Left kidney (tissue), 8 donors: ENCODE measurements at places on chromosomes 1 and 21. TPM values are rescaled to one million over a fixed set of nuclear protein-coding genes. Genes with fewer than 3 reads are reported as not detected.

GRCh38 chr1:189790335-189790734 is 687.3 kb downstream of the BRINP3 start:
- no peak for DNase-seq

DNA sequence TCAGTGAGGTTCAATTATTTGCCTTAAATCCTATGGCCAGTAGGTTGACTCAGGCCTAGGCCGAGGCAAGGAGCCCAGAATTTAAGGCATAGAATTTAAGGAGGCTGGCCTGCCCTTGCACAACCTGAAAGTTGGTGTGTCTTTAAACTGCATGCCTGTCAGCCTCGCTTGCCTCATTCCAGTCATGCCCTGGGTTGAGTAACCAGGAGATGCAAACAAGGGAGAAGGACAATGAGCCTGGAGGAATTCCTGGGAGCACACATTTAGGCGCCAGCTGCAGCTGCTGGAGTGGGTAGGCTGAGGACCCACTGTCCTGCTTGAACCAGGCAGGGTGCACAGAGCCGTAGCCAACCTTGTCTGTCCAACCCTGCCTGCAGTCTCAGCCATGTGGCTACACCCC is 11.7 kb downstream of the CD2 start:
- DNase-seq, result no peak

DNA sequence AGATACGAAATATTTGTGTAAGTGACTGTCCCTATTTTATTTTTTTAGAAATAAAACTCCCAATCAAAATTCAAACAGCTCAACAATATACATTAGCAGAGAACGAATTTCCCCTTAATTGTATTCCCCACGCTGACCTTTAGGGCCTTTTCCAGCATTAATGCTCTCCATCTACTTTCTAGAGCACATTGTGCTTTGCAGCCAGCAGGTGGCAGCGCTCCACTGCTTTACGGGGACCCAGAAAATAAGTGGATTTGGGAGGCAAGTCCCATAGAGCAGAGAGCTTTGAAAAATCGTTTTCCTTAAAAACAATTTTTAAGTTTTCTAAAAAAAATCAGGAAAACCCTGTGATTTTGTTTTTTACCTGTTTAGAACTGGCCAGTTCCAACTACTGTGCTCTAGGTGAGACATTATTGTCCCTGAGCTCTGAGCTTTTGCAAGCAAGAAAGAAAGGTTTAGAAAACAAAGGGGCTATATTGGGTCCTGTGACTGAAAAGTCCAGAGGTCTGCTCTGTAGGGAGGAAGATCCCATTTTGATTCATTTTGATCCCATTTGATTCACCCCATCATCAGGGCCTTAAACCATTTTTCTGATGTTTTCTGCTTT is 144.4 kb upstream of the ZNF644 start:
- peak; percentile 50 for DNase-seq

DNA sequence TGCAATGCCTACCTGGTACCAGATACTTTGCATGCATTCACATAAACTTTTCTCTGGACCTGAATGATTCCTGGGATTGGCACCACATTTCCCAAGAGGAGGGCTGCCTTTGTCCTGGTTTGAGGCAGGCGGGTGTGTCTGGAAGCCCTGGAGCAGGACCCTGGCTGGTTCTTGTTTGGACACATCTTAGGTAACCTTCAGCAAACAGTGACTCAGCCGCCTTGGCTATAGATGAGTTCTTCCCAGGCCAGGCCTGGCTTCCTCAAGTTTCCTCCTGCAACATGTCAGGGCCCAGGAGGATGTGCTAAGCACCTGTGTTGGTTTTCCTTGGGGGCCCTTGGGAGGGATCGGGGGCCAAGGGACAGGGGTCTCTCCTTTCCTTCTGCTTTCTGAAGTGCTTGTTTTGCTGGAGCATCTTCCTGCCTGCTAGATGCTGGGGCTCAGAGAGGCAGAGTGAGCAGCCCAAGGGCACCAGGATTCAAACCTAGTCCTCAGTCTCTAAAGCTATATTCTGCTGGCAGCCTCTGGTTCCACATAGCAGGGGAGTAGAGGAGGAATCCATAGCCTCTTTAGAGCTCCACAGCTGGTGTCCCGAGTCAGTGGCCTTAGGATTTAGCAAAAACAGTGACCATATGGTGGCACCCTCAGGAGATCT is 38.2 kb downstream of the PAX7 start:
- no peak for DNase-seq

DNA sequence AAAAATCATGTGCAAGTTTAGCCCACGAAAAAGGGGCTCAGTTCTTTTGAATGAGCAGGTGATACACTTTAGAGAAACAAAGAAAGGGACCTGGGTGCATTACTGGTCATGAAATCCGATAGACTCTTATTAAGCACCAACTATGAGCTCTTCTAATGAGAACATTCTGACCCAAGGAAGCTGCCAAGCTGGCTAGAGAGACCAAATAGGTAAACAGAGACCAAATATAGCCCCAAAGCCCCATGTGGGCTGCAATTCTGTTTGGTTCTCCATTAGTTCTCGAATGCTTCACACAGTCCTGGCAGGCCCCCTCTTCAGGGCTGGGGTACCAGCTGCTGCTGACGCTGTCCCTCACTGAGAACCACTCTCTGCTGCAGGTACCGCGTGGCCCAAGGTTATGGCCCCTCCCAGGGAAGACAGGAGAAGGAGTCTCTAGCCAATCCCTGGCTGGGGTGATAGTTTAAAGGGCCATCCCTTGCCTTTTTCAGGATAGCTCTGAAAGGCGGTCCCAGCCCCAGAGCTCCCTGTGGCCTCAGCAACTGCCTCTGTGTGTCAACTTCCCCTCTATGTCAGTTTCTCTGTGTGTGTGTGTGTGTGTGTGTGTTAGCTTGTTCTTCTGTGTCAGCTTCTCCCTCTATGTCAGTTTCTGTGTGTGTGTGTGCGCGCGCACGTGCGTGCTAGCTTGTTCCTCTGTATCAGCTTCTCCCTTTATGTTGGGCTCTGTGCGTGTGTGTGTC is 7.1 kb upstream of the UBXN10 start:
- DNase-seq, result no peak

DNA sequence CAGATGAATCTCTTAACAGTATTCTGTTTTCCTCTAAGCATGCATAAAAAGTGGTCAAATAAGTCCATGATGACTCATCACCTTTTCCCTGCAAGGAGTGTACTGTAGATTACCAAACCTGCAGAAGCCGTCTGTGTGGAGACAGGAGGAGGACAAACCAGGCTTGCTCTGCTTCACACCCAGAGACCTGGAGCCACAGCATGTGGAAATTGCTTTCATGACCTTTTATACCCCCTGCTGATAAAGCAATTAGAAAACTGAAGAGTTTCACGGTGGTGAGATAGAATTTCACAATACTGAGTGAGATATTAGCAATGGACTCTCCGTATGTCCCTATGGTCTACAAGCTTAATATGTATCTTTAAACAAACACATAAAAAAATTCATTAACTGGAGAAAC is 9.4 kb downstream of the CORT start:
- no peak for DNase-seq

DNA sequence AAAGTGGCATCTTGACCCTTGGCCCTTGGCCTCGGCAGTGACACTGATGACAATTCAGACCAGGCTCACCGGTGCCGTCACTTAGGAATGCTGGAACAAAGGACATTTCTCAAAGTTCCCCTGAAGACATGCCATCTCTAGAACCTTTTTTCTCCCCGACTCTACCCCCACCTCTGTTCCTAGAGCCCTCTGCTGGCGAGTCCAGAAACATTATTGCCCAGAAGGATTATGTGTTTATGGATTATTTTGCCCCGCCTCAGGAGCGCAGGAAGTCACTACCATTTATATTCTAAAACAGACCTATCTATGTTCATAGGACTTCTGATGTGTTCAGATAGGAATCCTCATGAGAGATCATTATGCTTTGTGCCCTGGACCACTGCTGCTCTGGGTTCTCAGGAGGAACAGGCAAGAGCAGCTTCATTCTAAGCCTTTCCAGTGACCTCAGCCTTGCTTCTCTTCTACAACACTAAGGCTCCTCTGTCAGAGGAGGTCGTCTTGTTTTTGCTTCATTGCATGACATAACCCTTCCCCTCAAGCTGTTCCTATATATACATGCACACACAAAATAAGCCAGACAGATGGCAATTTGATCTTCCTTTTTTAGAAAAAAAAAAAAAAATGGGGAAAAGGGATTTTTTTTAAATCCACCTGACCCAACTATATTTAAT is 12.4 kb upstream of the SHISA4 start:
- no peak for DNase-seq

DNA sequence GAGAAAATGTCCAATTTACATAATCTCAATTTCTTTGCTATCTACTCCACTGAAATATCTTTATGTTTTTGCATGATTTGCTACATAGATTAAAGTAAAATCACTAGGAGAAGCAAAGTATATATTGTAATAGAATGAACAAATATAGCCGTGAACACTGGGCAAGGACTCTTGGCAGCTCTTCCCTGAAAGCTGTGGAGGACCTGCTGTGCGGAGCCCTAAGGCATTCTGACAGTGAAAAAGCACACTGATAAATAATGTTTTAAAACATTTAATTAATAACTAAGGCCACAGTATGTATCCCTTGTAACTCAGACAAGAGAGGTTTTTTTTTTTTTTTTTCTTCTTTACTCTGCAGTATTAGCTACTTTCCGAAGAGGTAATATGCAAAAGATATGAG is 256.1 kb upstream of the DPYD start:
- no peak for DNase-seq

- no peak for DNase-seq
Observed at GRCh38 chr1:230435108-230435507, 9.0 kb upstream of the PGBD5 start.

- DNase-seq, result no peak
Observed at GRCh38 chr1:160779626-160780397, 16.2 kb upstream of the LY9 start.

- no peak for DNase-seq
Observed at GRCh38 chr1:40936931-40937339, 42.6 kb upstream of the CTPS1 start.

DNA sequence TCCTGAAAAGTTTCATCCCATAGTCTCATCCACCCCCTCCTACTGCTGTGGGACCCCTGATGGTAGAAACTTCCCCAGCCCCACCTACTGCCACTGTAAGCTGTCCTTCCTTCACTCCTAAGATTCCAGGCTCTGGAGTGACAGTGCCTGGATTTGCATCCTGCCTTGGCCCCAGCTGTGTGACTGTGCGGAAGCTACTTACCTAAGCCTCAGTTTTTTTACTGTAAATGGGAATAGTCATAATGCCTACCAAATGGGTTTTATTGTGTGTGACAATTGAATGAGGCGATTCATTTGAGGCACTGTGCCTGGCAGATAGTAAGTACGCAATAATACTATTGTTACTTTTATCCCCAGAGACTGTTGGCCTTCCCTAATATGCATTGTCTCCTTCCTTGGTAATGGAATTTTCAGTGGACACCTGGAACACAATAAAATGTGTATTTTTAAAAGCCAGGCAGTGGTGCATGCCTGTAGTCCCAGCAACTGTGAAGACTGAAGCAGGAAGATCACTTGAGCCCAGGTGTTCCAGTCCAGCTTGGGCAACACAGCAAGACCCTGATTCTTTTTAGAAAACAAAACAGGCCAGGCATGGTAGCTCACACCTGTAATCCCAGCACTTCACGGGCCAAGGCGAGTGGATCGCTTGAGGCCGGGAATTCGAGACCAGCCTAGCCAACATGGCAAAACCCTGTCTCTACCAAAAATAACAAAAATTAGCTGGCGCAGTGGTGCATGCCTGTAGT is 55.0 kb upstream of the ZNF326 start:
- no peak for DNase-seq

DNA sequence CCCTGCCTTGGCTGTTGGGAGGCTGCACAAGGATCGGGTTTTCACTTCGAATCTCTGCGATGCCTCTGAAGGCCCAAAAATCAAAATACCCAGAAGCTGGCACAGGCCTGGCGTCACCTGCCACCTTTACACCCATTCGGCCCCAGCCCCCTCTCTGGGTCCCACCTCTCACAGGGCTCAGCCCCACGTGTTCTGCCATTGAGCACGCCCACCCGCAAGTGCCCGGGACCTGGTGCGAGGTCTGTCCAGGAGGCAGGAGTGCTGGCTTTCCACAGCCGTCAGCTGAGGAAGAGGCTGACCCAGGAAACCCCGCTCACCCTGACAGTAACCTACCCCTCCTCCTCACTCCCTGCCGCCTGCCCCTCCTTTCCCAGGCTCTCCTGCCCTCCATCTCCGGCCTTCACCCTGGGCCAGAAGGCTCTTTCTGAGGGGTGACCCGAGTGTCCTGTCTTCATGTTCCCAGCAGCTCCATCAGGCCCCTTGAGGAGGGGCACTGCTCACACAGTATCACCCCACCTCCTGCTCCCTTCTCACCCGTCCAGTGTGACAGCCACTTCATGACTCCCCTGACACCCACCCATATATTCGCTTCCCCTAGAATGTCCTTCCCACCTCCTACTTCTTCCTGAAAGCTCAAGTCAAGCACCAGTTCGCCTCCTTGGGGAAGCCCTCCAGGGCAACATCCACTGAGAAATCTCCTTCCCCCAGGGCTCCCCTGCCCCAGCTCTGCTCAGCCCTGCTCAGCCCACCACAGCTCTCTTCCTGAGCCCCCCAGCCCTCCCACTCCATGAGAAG is 13.5 kb downstream of the RCC2 start:
- DNase-seq, result no peak

DNA sequence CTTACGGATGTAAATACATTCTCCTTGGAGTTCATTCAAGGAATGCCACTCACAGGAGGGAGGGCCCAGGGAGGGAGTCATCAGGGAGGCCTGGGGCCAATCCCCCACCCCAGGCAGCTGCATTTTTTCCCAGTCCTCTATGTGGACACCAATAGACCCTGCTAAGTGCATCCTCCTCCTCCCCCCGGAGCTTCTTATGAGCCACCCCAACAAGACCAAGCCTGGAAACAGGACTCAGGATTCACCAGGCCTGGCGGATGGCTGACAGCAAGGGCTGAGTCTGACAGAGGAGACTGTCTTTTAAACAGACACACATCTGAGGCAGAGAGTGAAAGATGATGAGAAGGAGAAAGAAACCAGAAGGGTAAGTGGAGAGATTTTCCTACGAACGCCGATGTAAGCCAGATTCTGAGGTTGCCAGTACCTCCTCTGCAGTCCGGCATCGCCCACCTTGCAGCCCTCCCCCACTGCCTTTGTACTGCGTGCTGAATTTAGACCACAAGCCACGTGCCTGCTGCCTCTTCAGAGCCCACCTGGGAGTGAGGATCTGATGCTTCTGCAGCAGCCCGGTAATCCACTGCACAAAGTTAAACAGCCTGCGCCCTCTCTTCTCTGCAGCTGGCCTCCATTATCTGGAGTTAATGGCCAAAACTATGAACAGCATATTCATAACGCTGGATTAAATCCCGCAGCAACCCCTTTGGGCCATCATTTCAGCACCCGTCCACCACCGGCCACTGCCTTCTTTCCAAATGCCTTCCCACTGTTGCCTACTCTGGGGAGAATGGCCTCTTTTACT is 17.6 kb upstream of the SFPQ start:
- DNase-seq, result no peak

DNA sequence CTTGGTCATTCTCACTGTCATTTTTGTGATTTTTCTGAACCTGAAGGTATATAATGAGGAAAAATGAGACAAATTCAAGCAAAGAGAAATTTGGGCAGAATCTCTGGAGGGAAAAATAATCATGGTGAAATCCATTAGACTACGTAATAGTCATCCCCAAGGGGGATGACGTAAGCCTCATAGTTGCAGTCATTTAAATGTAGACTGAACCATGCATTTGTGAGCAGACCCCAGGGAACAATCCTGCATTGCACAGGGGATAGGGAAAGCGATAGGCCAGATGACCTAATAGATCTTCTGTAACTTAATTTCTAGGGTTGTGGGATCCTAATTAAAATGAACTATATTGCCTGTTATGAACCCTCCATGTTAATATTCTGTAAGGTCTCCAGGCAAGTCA is 167.4 kb upstream of the C1orf21 start:
- DNase-seq, result no peak

- DNase-seq, result no peak
Observed at GRCh38 chr1:97573553-97573952, 347.3 kb downstream of the DPYD start.

The LCE2C gene
- not detected for polyA plus RNA-seq

The TAF1A gene
- polyA plus RNA-seq, result 17.3 TPM

The RGSL1 gene
- not detected for polyA plus RNA-seq
